ENCODE measurements at places on chromosomes 5 and 9.

DNA sequence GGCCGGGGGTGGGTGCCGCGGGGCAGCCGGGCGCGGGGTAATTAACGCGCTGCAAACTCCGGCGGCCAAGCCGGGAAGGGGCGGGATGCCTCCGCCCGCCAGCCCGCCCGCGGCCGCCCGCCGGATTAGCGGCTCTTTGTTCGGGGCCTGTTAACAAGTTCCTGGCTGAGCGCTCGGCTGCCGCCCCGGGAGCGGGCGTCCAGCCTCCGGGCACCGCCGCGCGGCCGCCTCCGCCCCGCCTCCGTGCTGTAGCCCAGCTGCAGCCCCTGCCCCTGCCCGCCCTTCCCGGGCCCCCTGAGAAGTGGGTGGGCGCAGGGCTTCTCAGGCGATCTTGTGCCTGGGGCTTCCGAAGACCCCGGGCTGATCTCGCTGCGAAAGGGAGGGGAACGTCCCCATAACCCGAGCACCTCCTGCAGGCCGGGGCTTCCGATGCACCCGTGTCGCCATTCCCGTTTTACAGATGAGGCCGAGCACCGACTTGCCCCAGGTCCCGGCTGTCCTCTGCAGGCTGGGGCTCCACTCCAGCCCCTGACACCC lies 7.5 kb downstream of the UNC5A start:
- no peak for DNase-seq

DNA sequence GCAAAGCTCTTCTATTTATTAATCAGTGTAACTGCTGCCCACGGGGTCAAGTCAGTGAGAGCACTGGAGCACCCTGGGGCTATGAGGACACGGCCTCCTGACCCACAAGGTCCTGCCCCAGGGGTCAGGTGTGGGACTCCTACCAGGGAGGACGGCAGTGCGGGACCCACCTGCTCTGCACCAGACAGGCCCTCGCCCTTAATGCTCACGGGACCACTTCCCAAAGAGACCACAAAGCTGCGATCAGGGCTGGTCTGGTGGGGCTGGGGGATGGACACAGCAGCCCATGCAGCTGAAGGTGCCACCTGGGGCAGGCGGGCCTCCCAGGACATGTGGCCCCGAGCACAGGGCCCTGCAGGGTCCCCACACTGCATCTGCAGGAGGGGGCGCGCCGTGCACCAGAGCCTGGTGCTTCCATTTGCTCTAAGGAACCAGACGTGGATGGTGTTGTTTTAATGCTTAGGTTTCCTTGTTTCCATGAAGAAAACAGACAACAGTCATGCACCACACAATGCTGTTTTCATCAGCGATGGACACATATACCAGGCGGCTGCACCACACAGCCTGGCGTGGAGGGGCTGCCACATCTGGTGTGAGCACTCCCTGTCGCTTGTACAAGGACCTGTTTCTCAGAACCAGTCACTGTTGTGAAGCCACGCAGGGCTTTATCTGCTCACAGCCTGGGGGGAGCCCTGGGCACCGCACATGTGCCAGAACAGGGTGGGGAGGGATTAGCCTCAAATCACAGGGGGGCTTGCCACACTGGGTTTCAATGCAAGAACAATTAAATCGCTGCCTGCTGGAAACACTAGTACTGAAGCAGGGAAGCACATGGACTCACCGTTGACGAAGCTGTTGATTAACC lies 22.6 kb downstream of the CLPTM1L start:
- no peak for DNase-seq

DNA sequence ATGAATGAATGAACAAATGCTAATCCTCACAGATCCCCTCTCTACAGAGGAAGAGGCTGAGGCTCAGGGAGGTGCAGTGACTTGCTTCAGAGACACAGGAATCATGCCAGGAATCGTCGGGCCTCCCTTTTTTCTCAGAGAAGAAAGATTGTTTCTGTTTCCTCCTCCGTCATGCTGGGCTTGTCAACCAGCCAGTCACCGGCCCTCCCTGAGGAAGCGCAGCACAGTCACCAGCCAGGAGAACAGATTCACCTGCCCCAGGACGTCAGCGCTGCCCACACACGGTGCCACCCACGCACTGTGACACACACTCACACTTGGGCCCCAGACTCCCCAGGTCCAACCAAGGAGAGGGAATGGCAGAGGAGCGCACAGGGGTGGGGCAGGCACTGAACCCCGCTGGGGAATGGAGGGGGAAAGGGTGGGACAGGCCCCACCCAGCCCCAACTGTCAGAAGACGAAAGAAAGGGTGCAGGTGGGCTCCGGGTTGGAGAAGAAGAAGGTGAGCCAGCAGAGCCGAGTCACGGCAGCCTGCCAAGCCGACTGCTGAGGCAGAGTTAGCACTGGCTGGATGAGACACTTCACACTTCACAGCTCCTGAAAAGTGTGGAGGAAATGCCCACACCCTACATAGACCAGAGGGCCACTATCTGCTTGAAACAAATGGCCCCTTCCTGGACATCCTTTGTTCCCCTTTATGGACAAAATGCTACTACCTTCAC lies 13.8 kb upstream of the ERGIC1 start:
- peak; percentile 10 for DNase-seq

DNA sequence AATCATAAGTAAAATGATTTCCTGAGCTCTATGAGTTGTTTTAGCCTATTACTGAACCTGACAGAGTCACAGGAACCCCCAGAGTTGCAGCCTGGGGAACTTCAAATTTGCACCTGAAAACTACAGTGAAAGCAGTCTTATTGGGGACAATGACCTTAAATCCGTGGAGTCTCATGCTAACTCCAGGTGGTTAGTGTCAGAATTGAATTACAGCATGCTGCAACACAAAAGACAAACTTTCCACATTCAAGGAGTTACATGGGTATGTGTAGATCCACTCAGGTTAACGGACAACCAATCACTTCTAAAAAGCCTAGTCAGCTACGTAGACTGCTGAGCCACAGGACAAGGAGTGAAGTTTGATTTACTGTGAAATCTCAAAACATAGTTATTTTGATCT lies 49.7 kb downstream of the PLPP1 start:
- DNase-seq, result no peak

- DNase-seq, result no peak
Observed at GRCh38 chr5:125140855-125141254, 394.4 kb upstream of the ZNF608 start.

GRCh38 chr5:79130781-79131180 lies 19.2 kb downstream of the BHMT start:
- DNase-seq, result no peak

DNA sequence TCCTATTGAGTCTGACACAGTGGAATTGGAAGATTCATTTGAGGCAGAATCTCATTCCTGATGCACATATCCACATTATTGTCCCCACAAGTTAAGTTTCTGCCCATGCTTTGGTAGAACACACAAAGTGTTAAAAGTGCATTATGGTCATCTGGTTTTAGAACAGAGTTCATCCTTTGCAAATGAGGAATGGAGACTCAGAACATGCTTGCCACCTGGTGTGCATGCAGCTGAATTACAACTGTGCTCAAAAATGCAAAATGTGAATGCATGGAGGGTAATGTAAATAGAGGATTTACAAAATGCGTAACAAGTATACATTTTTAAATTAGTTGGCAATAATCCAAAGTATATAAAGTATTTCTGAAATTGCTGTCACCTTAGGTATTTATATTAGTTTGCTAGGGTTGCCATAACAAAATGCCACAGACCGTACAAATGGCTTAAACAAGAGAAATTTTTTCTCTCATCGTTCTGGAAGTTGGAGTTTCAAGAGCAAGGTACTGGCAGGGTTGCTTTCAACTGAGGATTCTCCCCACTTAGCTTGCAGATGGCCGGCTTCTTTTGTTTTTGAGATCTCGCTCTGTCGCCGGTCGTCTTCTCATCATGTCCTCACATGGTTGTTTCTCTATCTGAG lies 671.1 kb downstream of the TAF11L14 start:
- no peak for DNase-seq

DNA sequence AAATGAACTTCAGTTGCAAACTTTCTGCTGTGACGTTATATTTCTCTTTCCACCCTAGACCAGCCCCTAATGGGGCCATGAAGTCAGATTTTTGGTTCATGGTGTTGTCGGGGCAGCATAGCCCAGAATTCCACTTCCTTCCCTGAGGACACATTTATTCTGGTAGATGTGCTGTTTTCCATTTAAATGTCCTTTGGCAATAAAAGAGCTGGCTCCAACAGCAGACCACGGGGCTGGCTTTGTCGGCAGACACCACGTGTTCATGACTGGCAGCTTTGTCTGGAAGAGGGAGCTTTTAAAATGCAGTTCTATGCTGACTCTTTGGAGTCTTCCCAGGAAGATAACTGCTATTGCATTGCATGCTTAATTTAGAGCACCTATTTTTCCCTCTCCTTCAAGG lies 17.6 kb upstream of the LCP2 start:
- no peak for DNase-seq

- no peak for DNase-seq
Observed at GRCh38 chr5:83428126-83428525, 43.4 kb upstream of the VCAN start.

DNA sequence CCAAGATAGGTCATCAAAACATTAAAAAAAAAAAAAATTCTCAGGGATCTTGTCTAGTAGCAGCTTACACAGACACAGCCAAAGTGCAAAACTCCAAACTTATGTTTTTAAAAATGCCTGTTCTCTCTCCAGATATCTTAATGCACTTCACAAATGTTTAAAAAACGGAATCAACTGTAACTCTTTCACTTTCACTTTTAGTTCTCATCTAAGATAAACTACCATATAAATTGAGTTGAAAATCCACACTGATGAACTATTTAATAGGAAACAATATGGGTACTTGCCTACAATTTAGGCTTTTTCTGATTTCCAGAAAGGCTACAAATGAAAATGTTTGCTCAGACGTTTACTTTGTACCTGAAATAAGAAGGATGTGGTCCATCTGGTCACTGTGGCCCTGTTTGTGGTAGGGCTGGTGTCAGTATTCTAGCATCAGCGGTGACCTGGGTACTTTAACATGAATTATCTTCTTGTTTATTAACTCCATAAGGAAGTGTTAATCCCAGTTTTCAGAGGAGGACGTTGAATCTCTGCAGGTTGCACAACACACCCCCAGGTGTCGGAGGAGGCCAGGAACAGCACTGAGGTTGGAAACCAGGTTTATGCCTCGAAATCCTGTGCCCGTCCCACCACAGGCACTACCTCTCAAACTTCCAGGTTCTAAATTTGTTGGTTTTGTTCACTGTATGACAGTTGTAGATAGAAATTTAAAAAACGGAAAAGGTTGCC lies 13.3 kb upstream of the LPCAT1 start:
- no peak for DNase-seq

GRCh38 chr9:106467865-106468164 lies 395.2 kb upstream of the ZNF462 start:
- no peak for DNase-seq

GRCh38 chr5:52657247-52657645 lies 130.5 kb upstream of the ITGA1 start:
- no peak for DNase-seq

DNA sequence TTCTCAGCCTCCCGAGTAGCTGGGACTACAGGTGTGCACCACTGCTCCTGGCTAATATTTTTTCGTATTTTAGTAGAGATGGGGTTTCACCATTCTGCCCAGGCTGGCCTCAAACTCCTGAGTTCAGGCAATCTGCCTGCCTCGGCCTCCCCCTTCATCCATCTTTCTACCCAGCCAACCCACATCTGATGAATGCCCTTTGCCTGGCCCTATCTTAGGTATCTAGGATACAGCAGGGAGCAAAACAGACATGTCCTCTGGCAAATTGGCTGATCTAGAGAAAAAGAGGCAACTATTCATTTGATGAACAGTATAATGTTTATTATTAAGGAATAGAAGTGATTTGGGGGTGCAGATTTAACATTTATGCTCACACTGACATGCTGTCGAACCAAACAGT lies 123.0 kb downstream of the TRIO start:
- no peak for DNase-seq

- DNase-seq, result no peak
Observed at GRCh38 chr5:3392306-3392939, 203.2 kb upstream of the IRX1 start.

- DNase-seq, result no peak
Observed at GRCh38 chr5:44332285-44332971, 56.8 kb downstream of the FGF10 start.

DNA sequence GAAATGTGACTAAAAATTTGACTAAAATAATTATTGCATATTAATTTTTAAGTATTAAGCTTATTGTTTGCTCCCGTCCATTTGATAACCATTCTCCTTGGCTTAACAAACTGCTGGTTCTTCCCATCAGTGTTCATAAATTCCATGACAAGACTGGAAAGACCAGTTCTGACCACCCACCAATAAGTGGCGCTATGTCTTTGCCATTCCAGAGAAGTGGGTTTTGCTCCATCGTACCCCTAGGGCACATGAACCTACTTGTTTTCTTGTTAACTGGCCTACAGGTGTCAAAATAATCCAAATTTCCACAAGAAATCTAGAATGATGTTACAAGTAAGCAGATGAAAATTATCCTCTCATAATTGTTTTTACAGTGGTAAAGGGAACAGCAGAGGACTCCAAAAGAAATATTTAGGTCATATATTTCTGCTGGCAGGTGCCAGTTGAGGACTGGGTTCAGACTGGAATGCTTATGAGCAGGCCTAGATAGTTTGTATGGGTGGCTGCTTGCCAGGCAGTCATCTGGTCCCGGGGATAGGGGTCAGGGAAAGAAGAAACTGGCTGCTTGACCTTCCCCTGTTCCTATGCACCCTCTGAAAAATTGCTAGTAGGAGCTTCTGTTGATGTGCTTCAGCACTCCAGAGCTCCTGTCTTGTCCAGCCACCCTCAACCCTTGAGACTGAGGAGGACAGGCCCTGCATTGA lies 283.1 kb upstream of the ADAMTSL1 start:
- no peak for DNase-seq
